ENCODE measurements at places on chromosomes 2 and 18. TPM values are rescaled to one million over a fixed set of nuclear protein-coding genes. Genes with fewer than 3 reads are reported as not detected.

Gene ILKAP
- total RNA-seq, result 68.1 TPM

Gene TMEFF2
- not detected for total RNA-seq

Gene RGPD3
- 0.47 TPM for total RNA-seq

- H3K4me3 ChIP-seq, result no peak overlapping the region
- DNase-seq, result no peak
- H3K4me1 ChIP-seq, result no peaks in the 10 kb centered on the region
- H3K27me3 ChIP-seq, result no peaks in the 10 kb centered on the region
These were observed 548.2 kb upstream of the LRRTM1 start for GRCh38 chr2:80852808-80853139.

GRCh38 chr2:37911296-37911873 is 13.7 kb upstream of the RMDN2 start:
- H3K4me1 ChIP-seq, result no peaks in the 10 kb centered on the region
- no peak overlapping the region for H3K27ac ChIP-seq
- DNase-seq, result no peak
- H3K4me3 ChIP-seq, result no peak overlapping the region
- H3K36me3 ChIP-seq, result no peaks in the 10 kb centered on the region
- H3K27me3 ChIP-seq, result no peaks in the 10 kb centered on the region

- peaks cover 5% of the 10 kb centered on the region for H3K4me1 ChIP-seq
- no peaks in the 10 kb centered on the region for H3K27me3 ChIP-seq
- H3K4me3 ChIP-seq, result no peak overlapping the region
- no peaks in the 10 kb centered on the region for H3K36me3 ChIP-seq
- no peak overlapping the region for H3K27ac ChIP-seq
These were observed 5.7 kb downstream of the HIBCH start for GRCh38 chr2:190313880-190314279.

GRCh38 chr2:96574364-96574763 is 37.8 kb downstream of the ARID5A start:
- no peak overlapping the region for H3K27ac ChIP-seq
- no peaks in the 10 kb centered on the region for H3K4me1 ChIP-seq
- H3K4me3 ChIP-seq, result no peak overlapping the region
- no peak for DNase-seq
